Type B pancreatic cell (in vitro differentiated cells): ENCODE measurements at places on chromosomes 1 and 21.

GRCh38 chr1:200445213-200445612 is 35.4 kb upstream of the ZNF281 start:
- DNase-seq, result no peak

GRCh38 chr1:66758241-66758755 is 6.0 kb downstream of the DYNLT5 start:
- no peak for DNase-seq

- no peak for DNase-seq
These were observed 81.6 kb upstream of the LRRC8D start for GRCh38 chr1:89739013-89739843.

DNA sequence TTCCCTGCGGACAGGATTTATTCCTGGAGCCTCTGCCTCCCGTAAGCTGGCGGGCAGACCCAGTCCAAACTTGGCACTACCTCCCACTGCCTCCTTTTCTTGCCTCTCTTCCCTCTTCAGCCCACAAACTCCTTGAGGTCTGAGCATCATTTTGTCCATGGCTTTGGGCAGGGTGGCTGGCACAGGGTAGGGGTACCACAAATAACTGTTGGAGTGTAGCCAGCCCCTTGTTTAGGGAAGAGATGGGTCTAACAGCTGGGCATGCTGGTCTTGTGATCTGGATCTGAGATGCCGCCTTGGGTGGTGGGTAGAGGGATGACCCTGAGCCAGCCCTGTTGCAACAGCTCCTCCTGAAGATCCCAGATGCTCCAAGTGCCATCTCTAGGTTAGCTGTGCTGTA is 71.4 kb upstream of the CLDN14 start:
- no peak for DNase-seq

GRCh38 chr1:62092110-62092509 is 102.5 kb upstream of the L1TD1 start:
- DNase-seq, result no peak

GRCh38 chr1:211601159-211601558 is 22.2 kb upstream of the SLC30A1 start:
- DNase-seq, result no peak

GRCh38 chr1:32816676-32817158 is 441 bp downstream of the YARS1 start:
- no peak for DNase-seq

DNA sequence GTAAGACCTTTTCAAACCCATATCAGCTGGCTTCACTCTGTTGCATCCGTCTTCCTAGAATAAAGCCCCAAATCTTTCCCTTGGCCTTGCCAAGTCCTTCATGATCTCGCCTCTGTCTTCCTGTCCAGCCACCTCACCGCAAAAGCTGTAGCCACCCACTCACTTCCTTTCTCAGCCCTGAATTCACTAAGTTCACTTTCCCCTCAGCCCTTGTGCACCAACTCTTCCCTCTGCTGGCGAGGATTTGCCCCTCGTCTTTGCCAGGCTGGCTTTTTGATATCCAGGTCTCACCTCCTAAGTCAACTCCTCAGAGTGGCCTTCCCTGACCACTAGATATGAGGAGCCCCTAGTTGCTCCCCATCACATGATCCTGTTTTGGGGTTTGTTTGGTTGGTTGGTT is 3.9 kb upstream of the COL16A1 start:
- DNase-seq, result no peak

- DNase-seq, result no peak
These were observed 356.3 kb downstream of the PLPP3 start for GRCh38 chr1:56222914-56223540.

DNA sequence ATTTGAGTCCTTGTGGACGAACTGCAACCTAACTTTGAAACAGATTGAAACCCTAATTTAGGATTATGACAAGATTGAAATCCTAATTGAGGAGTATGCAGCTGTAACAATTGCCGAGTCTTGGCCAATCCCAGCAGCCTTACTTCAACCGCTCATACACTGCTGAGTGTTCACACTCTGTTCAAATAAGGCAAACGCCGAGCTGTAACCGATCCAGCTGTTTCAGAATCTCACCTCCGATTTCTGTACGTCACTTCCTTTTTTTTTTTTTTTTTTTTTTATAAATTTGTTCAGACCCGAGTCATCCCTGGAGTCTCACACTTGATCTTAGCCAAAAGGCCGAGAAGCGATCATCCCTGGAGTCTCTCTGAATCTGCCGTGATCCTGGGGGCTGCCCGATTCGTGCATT is 22.3 kb upstream of the ATP5PO start:
- DNase-seq, result no peak

DNA sequence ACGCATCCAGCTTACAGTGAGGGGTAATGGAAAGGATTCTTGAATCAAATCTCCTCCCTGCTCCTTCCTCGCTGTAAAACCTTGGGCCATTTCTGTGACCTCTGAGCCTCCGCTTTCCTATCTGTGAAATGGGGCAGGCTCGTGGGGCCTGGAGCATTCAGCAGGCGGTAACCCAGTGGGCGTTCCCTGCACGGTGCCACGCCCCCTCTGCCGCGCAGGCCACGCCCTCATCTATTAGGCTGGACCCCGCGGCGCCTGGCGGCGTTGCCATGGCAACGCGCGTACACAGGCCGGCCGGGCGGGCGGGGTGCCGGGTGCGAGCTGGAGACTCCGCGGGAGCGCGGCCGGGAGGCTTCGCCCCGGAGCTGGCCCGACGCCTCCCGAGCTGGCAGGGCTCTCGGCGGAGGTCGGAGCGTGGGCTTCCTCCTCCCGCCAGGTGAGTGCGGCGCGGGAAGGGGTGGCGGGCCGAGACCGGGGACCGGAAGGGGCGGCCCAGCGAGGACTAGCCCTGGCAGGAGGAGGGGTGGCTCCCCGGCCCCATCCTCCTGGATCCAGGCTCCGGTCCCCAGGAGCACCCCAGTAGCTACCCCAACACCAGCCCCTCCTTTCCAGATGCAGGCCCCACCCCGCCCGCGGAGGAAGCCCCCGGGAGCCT is at the start of gene FHAD1:
Gene FHAD1 (plus strand): TSS at position 264 of the 655 bp plus-strand sequence. CDS start 4,562 bp downstream, outside the sequence.
- DNase-seq, result peak; percentile 78

DNA sequence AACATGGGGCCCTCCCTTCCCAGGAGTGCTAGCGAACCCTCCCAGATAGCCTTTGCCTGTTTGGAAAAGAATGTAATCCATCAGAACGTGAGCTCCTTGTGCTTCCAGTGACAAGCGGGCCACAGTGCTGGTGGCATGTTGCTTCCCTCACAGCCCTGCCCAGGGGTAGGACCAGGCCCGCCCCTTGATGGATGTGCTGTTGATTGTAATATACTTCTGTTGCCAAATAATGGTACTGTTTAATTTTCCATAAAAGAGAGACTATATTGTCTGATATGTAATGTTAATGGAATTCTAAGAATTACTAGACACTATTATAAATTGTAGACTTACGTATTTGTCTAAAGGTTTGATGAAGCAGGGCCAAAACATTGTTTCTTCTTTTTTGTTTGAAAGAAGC is 16.4 kb downstream of the ATP5PO start:
- no peak for DNase-seq

DNA sequence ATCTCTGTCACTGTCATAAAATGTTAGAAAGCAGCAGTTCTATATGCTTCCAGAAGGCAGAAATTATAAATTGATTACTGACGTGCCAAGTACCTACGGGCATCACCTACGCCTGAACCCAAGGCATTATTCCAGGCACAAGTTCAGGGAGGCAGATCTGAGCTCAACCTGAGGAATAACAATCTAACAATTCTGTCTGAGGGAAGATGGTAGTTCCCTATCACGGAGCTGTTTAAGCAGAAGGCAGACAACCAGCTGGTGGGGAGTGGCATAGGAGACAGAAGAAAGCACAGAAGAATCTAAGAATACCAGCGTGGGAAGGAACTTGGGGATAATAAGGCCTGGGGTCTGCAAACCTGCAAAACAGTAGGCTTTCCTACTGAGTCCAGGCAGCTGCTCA is 40.4 kb downstream of the SLC9A1 start:
- no peak for DNase-seq

DNA sequence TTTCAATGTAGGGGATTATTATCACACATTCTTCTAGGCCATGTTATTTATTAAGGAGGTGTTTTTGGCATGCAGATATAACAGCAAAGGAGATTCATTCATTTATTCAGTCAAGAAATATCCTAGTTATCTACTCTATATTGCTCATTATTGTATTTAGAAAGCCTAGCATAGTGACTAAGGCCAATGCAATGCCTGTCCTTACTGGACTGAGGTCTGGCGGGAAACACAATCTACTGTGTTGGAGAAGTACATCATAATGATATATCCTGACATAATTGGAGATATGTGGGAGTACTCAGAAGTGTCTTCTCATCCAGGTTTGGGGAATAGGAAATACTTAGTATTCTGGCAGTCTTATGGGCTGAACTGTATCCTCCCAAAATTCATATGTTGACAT is 421.5 kb upstream of the USP24 start:
- DNase-seq, result no peak

- DNase-seq, result no peak
These were observed 11.9 kb upstream of the NIBAN1 start for GRCh38 chr1:184986250-184986649.

- DNase-seq, result no peak
These were observed 72.3 kb upstream of the ACTRT2 start for GRCh38 chr1:2948751-2949680.

GRCh38 chr1:5551274-5551975 is 440.8 kb downstream of the NPHP4 start:
- peak; percentile 36 for DNase-seq

DNA sequence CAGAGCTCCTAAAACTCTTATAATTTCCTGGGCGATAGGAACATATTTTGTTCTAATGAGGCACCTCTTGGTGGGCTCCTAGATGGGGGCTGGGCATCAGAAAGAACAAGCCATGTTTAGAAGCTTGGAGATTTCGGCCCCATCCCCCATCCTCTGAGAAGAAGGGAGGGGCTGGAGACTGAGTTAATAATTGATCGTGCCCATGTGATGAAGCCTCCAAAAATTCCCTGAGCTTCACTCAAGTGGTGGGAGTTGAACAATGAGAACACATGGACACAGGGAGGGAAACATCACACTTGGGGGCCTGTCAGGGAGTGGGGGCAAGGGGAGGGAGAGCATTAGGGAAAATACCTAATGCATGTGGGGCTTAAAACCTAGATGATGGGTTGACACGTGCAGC is 18.1 kb downstream of the C1orf115 start:
- DNase-seq, result no peak

GRCh38 chr1:58256041-58256440 is 290.5 kb downstream of the OMA1 start:
- no peak for DNase-seq

DNA sequence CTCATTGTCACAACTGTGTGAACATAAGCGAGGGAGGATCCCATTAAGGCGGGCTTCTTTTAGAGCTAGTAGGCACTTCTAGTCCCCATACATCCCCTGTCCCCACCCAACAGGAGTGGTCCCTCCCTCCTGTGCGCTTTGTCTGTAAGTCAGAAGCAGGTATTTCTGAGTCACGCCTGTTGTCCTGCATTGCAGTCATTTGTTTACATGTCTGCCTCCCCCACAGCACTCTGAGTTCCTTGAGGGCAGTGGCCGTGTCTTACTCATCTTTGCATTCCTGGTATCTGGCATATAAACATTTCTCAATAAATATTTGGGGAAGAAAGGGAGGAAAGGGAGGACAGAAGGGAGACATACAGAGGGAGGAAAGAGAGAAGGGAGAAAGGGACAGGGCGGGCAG is 40.3 kb downstream of the PLEKHA6 start:
- no peak for DNase-seq

- DNase-seq, result no peak
These were observed 13.1 kb downstream of the FGGY start for GRCh38 chr1:59309795-59310548.

GRCh38 chr1:214912127-214912526 is 170.4 kb upstream of the KCNK2 start:
- no peak for DNase-seq

DNA sequence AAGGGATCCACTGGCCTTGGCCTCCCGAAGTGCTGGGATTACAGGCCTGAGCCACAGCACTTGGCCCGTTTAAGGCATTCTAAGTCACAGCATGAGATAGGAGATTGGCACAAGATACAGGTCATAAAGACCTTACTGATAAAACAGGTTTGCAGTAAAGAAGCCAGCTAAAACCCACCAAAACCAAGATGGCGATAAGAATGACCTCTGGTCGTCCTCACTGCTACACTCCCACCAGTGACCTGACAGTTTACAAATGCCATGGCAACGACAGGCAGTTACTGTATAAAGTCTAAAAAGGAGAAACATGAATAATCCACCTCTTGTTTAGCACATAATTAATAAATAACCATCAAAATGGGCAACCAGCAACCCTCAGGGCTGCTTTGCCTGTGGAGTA is 33.3 kb upstream of the RCC2 start:
- DNase-seq, result no peak

GRCh38 chr1:23963617-23964234 is 4.1 kb downstream of the PNRC2 start:
- no peak for DNase-seq

GRCh38 chr1:34511802-34512201 is 243.0 kb upstream of the GJB5 start:
- DNase-seq, result no peak

- DNase-seq, result no peak
These were observed 23.2 kb downstream of the SGIP1 start for GRCh38 chr1:66557157-66557556.

DNA sequence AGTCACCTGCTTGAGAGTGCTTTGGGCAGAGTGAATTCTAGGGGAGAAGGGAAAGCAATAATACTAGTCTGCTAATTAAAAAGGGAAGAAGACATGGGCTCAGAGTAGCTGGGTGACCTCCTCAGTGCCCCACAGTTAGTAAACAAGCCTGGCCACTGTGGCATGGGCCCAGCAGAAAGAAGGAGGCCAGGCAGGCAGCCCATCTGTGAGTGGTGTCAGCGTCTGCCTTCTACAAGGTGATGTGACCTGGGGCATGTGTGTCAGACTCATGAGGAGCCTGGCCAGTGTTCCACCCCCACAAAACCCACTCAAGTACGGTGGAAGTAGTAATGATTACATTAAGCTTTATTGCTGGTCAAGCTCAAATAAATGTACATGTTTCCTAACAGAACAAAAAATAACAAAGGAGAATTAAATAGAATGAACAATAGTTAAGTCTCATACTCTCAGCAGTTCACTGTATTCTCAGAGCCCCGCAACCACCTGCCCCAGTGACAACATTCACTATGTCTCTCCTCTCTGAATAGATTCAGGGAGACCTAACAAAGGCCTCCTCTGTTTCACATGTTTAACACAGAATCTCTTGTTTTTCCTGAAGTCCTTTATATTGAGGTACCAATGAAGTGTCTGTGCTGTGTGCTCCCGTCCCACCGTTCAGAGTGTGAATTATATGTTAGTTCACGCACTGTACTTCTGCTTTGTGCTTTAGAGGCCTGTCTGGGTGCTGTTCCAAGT is 32.5 kb downstream of the SLC22A15 start:
- DNase-seq, result no peak

DNA sequence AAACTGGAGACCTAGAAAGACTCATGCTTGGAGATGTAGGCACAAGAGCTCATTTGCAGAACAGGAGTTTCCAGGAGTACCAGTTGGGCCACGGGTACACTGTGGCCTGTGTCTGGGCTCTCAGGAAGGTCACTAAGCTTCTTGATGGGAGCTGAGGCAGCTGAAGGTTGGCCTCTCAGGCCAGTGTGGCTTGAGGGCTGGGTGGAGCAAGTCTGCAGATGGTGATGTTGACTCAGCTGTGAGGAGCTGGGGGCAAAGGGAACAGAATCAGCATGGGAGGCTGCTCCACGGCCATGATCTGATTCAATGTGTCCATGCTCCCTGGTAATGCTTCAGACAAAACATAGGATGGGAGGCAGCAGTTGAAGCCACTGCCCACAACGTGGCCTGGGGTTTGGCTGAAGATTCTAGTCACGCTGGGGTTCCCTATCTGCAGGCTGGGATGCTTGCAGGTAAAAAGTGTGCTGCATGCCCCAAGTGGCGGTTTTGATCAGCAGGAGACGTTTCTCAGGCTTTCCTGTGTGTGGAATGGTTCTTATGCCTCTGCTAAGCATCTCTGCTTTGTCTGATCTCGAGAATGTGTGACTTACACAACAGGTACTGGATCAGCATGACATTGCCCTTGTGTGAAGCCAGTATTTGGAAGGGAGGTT is 15.4 kb upstream of the TENT5C start:
- no peak for DNase-seq
